ENCODE measurements at places on chromosomes 7 and 10.

DNA sequence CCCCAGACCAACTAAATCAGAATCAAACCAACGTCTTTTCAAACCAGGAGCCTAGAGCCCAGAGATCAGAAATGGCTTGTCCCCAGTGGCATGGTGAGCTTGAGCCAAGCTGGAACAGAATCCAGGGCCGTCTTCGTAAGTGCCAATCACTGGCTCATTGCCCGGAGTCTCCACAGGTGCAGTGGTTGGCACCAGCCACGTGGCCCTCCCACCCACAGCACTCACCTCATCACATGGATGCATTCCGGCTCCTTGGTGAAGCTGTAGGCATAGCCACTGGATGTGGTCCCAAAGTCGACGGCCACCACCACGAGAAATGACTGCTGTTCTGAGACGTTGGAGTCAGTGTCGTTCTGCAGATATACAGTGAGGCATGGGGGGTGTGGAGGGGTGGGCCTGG, 37.4 kb downstream of the HSPA12A start:
- DNase-seq: no peak

DNA sequence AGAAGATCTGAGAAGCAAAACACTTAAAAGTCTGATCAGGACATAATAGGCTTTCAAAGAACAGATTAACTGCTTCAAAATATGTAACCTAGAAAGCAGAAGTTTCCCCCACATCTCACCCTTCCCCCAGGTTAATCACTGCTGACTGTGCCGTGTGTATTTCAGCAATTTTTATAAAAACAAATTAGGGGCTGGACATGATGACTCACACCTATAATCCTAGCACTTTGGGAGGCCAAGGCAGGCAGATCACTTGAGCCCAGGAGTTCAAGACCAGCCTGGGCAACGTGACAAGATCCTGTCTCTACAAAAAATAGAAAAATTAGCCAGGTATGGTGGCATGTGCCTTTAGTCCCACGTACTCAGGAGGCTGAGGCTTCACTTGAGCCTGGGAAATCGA, 67.6 kb upstream of the GATA3 start:
- DNase-seq: no peak

- DNase-seq: no peak
Observed at GRCh38 chr10:118076705-118077104, 30.0 kb upstream of the RAB11FIP2 start.

DNA sequence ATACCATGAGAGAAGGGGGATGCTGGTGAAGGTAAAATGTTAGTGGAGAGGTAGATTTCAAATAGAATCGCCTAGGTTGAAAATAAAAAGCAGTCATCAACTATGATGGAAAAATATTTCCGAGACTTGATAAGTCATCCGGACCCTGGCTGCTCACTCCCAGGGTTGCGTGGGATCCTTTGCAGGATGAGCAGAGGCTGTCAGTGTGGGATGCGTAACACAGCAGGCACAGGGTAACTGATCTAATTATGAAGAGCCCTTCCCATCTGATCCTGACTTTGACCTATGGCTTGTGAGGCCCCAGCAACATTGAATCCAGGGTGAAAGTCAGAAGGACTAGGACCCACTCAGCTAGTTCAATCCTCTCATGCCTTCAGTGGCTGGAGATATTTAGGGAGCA, 236.9 kb downstream of the DPP6 start:
- no peak for DNase-seq

DNA sequence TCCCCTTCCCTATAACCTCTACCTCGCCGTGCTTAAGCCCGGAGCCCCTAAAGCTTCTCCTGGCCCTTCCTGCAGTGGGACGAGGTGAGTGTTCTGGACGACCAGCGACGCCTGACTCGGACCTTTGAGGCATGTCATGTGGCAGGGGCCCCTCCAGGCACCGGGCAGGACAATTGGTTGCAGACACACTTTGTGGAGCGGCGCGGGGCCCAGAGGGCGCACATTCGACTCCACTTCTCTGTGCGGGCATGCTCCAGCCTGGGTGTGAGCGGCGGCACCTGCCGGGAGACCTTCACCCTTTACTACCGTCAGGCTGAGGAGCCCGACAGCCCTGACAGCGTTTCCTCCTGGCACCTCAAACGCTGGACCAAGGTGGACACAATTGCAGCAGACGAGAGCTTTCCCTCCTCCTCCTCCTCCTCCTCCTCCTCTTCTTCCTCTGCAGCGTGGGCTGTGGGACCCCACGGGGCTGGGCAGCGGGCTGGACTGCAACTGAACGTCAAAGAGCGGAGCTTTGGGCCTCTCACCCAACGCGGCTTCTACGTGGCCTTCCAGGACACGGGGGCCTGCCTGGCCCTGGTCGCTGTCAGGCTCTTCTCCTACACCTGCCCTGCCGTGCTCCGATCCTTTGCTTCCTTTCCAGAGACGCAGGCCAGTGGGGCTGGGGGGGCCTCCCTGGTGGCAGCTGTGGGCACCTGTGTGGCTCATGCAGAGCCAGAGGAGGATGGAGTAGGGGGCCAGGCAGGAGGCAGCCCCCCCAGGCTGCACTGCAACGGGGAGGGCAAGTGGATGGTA, 9.2 kb downstream of the EPHB6 start:
- no peak for DNase-seq

Data from NCI-H2081 treated with DMSO at 0.1 percent for 48 hours (cell line).